ENCODE measurements at places on chromosomes 4 and X.

- no peak for DNase-seq
Observed at GRCh38 chr4:165388756-165389155, 9.9 kb downstream of the CPE start.

DNA sequence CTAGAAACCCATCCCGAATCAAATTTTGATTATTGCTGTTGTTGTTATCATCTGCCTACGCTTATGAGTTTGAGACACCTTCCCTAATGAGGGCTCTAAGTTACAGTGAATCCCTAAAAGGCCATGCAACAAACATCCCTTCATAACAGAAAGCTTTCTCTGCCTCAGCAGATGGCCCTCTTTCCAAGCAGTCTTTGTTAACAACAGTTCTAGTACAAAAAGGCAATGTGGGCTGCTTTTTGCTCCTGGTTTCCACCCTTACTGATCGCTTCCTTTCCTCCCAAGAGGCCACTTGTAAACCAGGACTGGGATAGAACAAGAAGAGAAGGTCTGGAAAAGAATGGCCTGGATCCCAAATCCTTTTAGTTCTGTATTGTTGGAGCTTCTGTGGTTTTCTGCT, 24.2 kb downstream of the GPC4 start:
- no peak for DNase-seq

- no peak for DNase-seq
Observed at GRCh38 chr4:178599521-178599920, 1157.3 kb upstream of the AGA start.

- DNase-seq, result no peak
Observed at GRCh38 chrX:771536-771935, 140.9 kb downstream of the SHOX start.

DNA sequence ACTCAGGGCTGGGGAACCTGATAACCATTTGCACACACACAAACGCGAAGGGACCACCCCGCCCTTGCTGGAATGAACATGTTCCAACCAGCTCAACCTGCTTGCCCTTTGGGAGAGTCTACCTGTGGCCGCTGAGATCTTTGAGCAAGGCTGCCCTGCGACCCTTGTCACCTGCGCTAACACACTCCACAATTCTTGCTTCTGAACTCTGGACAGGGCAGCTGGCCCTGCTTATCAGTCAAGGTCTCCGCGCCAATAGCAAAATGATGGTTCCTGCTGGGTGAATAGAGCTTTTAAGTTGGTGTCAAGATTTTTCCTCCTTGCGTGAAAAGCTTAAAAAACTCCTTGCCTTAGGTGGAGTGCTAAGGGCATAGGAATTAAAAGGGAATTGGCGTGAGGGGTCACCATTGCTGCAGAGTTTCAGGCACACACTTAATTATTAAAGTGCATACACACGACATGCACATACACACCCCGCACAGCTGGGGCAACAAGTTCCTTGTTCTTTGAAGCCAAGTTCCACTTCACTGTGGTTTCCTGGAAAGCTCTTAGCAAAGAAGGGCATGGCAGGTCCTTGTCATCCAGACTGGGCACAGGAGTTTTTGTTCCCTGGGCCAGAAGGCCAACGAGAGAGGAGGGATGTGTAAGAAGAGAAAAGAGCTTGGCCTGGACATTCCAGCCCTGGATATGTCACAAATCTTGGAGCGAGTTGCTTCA, 207.7 kb downstream of the STIM2 start:
- no peak for DNase-seq

GRCh38 chr4:183335369-183335940, 13.2 kb upstream of the CLDN24 start:
- DNase-seq, result no peak

GRCh38 chrX:7889135-7889534, 38.1 kb downstream of the PNPLA4 start:
- no peak for DNase-seq

DNA sequence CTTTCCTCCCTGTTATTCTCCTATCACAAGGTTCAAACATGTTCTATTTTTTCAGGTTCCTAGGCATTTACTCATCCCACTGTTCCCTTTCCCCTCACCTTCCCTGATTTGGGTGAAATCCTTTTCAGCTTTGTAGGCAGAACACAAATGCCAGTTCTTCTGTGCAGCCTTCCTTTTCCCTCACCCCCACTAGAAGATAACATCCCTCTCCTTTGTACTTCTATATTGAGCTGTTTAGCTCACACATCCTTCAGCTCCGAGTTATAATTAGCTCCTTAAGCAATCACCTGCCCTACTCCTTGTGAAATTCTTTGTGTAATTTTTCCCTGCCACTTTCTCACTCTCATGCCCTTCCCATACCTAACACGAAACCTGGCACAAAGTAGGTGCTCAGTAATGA, 240.9 kb downstream of the AR start:
- DNase-seq, result no peak

DNA sequence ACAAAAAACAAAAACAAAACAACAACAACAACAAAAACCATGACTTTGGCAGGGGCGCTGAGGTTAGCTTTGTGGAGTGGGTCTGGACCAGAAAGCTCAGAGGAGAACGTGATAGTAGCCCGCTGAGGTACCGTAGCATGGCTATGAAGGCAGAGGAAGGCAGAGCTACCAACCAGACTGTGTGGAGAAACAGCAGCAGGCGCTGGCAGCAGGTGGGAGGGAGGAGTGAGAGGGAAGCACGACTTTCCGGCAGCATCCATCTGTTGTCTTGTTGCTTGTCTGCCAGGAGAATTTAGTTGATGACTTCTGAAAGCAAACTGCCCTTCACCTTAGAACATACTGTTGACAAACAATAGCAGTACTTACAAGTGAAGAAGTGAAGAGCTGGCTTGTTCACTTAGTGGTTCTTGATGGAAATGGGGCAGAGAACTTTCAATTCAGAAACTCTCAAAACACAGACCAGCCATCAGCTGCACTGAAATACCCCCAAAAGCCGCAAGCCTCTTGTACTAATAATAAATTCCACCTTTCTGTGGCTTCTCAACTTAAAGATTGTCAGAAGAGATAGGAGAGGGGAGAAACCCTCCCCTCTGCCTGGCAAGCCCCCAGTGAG, 447.2 kb downstream of the SLITRK2 start:
- no peak for DNase-seq

DNA sequence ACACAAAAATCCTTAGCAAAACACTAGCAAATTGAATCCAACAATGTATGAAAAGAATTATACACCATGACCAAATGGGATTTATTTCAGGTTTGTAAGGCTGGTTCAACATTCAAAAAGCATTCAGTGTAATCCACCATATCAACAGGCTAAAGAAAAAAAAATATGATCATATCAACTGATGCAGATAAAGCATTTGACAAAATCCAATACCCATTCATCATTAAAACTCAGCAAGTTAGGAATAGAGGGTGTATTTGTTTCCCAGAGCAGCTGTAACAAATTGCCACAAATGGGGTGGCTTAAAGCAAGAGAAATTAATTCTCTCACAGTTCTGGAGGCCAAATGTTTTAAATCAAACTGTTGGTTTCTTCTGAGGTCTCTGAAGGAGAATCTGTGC, 10.7 kb downstream of the VSIG1 start:
- DNase-seq, result no peak

DNA sequence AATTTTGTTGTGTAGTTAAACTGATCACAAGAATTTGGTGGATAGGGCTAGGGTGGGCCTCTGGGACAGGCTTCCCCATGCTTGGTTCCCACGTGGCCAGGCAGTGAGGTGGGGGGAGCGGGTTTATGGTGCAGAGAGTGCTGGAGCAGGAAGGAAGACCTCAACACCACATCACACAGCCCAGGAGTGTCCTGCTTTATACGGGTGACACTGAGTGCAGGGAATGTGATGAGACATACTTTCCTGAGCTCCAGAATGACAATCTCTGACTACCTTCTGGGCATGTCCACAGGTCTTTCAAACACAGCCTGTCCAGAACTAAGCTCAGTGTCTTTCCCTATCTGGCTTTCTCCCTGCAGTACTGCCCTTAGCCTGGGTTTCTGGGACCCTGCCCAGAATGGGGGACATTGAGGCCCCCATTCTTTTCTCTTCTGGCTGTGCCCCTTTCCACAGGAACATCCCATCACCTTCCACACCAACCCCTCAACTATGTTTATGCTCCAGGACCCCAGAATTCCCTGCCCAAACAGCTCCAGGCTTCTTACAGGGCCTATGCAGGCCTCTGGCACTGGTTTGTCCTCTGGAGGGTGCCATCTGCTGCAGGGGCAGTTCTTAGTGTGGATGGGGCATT, 36.5 kb upstream of the RASL11B start:
- DNase-seq, result no peak

DNA sequence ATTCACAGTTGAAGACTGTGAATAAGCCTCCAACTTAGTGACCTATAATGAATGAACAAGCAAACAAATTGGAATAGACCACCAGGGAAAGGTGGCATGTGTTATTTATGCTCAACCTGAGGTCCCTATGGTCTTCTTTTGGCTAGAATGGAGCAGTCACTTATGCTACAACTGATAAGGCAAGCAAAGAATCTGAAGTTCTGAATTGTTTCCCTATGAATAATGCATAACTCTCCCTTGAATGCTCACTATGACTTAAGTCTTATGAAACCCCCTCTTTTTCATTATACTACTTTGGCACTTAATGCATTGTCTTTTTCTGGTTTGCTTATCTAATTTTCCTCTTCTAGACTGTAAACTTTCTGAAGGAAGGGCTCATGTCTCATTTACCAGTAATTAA, 2.6 kb downstream of the GIMD1 start:
- DNase-seq, result no peak

GRCh38 chr4:153684182-153684970, at the start of gene TLR2:
Gene TLR2 (plus strand): TSS chr4:153684280. CDS start chr4:153702908, 18,628 bp downstream.
- peak; percentile 29 for DNase-seq

- no peak for DNase-seq
Observed at GRCh38 chrX:105168577-105168976, 51.9 kb downstream of the TEX13A start.

- no peak for DNase-seq
Observed at GRCh38 chr4:104866809-104867208, 279.9 kb upstream of the TET2 start.

GRCh38 chrX:149631234-149632165, at the start of gene TMEM185A:
Gene TMEM185A (minus strand): TSS chrX:149631792. CDS start chrX:149631580, 212 bp downstream.
- peak; percentile 53 for DNase-seq

DNA sequence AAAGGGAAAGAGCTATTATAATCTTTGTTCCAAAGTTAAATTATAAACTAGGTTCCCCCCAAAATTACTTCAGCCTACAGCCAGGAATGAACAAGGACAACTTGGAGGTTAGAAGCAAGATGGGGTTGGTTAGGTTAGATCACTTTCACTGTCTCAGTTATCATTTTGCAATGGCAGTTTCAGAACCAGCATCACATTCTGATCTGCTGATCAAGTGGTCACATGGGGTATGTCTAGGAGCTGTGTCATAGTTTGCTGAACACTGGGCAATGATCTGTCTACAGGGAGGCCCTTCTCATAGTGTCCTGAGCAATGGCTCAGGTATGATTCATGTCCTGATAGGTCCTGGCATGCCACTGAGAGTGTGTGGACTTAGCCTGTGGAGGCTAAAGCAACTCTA, 41.6 kb upstream of the XIAP start:
- DNase-seq, result no peak

GRCh38 chr4:93086356-93086755, 742.2 kb upstream of the ATOH1 start:
- no peak for DNase-seq

GRCh38 chr4:185380320-185380719, 15.4 kb downstream of the LRP2BP start:
- DNase-seq, result no peak

GRCh38 chr4:11428231-11428898, at the start of gene HS3ST1:
Gene HS3ST1 (minus strand): TSS chr4:11428894. CDS start chr4:11400005, 28,889 bp downstream.
- DNase-seq, result peak; percentile 29

Measured in GM12892 (cell line).